SJSA1 (cell line): ENCODE measurements at places on chromosomes 5 and 9. TPM values are rescaled to one million over a fixed set of nuclear protein-coding genes. Genes with fewer than 3 reads are reported as not detected.

DNA sequence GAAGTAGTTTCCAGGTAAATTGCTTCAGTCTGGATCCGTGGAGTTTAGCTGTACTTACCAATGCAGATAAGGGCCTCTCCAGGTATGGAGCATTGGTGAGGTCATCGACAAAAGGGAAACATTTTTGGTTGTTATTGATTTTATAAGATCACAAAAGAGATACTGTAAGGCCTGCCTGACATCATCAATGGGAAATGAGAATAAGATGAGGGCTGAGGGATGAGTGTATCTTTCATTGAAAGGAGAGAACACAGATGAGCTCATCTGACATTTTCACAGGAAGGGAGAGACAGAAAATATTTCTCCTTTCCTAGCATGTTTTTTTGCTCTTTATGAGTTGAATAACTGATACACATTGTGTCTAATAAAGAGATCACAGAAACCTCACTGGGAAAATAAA, 233.6 kb downstream of the SAXO1 start:
- no peak for DNase-seq

DNA sequence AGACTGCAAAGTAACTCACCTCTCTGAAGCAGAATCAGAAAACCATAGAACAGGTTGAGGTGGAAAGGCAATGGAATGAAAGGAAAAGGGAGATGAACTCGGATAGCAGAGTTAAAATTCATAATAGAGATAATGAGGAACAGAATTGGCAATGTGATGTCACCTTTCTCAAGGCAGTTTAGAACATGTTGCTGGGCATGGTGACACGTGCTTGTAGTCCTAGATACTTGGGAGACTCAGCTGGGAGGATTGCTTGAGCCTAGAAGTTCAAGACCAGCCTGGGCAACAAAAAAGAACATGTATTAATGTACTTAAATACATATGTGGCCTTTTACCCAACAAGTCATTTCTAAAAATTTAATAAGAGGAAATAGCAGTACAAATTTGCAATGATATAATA, 81.6 kb upstream of the MIER3 start:
- DNase-seq: no peak

GRCh38 chr5:26647781-26648180, 390.6 kb downstream of the CDH9 start:
- no peak for DNase-seq

GRCh38 chr5:171627936-171628632, 157.5 kb upstream of the SMIM23 start:
- DNase-seq: peak; percentile 45

GRCh38 chr5:154520861-154521453, 42.9 kb upstream of the HAND1 start:
- DNase-seq: no peak

- DNase-seq: no peak
Measured at GRCh38 chr5:2631758-2632157, 119.7 kb downstream of the IRX2 start.

GRCh38 chr5:171667341-171668096, 118.1 kb upstream of the SMIM23 start:
- DNase-seq: peak; percentile 97

DNA sequence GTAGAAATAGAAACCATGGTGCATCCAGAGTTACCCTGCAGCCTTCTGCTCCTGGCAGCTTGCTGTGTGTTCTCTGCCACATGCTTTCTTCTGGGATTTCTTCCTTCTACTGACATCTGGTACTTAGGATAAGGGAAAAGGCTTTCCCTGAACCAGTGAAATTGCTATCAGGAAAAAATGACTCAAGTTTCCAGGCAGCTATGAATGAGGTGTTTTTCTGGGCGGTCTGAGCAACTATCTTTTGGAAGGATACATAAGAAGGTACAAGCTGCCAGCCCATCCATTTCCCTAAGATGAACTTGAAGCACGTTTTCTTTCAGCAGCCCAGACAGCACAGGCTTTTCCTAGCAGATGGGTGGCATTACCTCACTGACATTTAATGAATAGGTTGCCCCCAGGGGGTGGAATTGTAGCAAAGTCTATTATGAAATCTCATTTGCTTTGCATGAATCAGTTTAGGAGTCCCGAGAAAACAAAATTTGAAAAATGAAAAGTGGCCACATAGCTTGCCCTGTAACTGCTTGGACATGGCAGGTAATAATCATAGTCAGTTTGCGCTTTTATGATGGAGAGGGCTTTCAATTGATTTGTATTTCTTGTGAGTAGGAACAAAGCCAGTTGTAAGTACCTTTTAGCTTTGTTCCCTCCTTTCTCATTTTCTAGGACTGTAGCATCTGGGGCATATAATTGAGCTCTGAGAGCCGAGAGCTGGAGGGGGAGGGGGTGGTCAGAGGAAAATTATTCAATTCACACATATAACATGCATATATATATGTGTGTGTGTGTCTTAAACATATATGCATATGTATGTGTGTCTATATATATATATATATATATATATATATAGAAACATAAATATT, 108.5 kb downstream of the C9orf152 start:
- DNase-seq: no peak

Gene DMRT3
- not detected in 2 replicates for total RNA-seq

Gene COL5A1
- 148 and 165 TPM in 2 replicates for total RNA-seq

Gene FOXD4L3
- total RNA-seq: not detected in 2 replicates

Gene SVEP1
- not detected in 2 replicates for total RNA-seq

Gene CCDC69
- 0.03 and 0.39 TPM in 2 replicates for total RNA-seq

Gene REEP2
- total RNA-seq: 0.21 TPM in 1 of 2 replicates, not detected in the other

Gene GABRA6
- not detected in 2 replicates for total RNA-seq
